ENCODE measurements at places on chromosomes 12 and 14. TPM values are rescaled to one million over a fixed set of nuclear protein-coding genes. Genes with fewer than 3 reads are reported as not detected.

CLEC2D gene
- polyA plus RNA-seq: 8.1 TPM

JAG2 gene
- 52.1 TPM for polyA plus RNA-seq

DNA sequence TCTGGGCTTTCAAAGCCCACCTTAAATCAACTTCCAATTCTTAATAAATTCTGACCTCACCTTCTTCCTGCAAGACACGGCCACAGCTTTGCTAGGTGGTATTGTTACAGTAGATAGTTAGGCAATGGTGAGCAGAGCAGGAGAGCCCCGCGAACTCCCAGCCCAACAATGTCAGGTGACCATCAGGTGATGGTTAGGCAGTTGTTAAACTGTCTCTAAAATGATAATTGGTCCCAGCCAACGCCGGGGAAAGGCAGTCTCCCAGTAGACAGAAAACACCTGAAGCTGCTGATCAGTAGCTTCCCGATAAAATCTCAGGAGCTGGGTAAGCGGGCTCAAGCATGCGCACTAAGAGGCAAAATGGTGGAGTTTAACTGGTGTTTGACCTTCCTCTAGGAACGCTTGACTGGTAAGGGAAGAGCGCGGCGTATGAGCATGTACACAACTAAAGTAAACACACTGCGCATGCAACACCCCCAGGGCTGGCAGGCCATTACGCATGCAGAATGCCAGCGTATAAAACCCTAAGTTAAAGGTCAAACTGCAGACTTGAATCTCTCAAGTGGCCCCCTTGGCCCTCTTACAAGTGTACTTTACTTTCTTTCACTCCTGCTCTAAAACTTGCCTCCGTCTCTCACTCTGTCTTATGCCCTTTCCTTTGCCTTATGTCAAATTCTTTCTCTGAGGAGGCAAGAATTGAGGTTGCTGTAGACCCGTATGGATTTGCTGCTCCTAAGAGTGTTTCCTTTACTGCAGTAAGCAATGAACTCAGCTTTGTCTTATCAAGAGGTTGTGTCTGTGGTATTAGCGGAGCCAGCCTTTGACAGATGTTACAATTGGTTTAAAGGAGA is 113.5 kb downstream of the C12orf75 start:
- no peak for DNase-seq

GRCh38 chr12:132646850-132647249 is 28.3 kb downstream of the P2RX2 start:
- DNase-seq: no peak

- no peak for DNase-seq
Observed at GRCh38 chr12:6425590-6426531, 18.9 kb upstream of the CD27 start.

DNA sequence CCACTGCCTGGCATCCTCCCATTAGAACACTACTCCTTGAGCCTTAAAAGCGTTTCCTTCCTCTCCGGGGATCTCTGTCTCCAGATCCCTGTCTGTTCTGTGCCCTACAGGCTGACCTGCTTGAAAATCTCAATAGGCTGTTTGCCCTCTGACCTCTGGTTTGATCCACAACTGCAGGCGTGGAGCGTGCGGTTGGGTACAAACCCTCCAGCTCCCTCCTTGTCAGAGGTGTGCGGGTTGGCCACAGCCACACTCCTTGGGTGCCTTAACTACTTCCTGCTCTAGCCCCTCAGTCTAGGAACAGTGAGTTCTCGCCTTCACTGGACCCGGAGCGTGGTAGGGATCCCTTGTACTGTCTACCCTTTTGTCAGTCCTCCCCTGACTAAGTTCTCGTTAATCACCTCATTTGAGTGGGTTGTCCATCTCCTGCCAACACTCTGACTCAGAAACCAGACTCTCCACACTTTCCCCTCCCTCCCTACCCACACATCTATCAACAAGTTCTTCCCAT is 33.1 kb downstream of the CMKLR1 start:
- DNase-seq: no peak

- no peak for DNase-seq
Observed at GRCh38 chr14:89625731-89626232, 208.7 kb upstream of the FOXN3 start.

GRCh38 chr14:95327558-95328374 is 8.1 kb upstream of the CLMN start:
- DNase-seq: no peak

DNA sequence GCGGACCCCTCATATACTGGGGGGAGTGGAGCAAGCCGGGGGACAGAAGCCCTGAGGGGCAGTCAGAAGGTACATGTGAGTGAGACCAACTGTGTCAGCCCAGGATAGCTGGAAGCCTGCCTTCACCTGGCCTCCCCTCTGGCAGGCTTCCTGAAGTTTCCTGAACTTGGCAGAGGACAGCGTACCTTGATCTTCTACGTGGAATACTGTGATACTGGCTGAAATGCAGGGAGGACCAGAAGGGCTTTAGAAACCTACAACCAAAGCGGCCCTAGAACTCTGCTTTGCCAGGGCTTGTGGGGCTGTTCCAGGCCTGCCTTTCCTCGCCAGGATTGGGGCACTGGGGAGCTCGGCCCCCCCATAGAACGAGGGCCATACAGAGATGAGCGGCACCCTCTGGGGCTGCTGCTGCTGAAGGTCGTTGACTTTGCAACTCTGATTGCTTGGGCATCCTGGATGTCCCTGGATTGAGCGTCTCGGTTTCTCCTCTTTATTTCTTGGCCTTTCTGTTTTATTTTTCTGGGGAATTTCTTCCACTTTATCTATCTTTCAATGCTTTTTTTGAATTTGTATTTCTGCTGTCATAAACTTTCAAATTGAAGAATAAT is 66.5 kb downstream of the SLC25A47 start:
- no peak for DNase-seq

Data from hindlimb muscle (tissue), 1 donor.